Stimulated activated CD4-positive, alpha-beta T cell treated with anti-CD3 and anti-CD28 coated beads, Interleukin-2, amount 100 ng/mL, for 48 hours (primary cell): ENCODE measurements at places on chromosomes 4 and X.

- DNase-seq, result peak; percentile 33
These were observed 3.5 kb upstream of the VMA21 start for GRCh38 chrX:151393514-151393913.

- DNase-seq, result no peak
These were observed 10.0 kb upstream of the CDKL5 start for GRCh38 chrX:18415386-18415785.

GRCh38 chr4:82560853-82561785 is 669 bp downstream of the TMEM150C start:
- DNase-seq, result no peak

DNA sequence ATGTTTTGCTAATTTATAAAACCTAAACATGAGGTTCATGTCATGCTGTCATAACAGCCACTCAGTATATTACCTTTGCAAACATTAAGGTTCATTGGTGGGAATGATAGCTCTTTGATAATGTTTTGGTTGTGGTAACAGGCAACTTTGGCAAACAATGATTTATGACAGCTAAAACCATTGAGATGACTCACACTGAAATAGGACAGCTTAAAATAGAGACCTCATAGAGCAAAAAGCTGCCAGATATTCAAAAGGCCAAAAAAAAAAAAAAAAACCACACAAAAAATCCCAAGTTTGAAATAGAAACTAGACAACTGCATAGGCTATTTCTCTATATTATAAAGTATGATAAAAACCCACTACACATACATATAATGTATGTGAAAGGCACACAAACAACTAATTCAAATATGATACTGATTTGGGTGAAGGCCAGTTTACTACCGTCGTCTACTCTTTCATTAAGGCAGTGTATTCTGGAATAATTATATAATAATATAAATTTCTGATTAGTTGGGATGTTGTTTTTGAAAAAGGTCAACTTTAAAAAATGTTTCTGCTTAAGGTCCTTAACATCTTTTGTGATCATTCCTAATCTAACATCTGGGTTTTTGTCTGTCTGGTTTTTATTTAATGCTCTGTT is 646.0 kb upstream of the PITX2 start:
- DNase-seq, result no peak

- DNase-seq, result no peak
These were observed 5.8 kb downstream of the BMP2K start for GRCh38 chr4:78781924-78782323.

DNA sequence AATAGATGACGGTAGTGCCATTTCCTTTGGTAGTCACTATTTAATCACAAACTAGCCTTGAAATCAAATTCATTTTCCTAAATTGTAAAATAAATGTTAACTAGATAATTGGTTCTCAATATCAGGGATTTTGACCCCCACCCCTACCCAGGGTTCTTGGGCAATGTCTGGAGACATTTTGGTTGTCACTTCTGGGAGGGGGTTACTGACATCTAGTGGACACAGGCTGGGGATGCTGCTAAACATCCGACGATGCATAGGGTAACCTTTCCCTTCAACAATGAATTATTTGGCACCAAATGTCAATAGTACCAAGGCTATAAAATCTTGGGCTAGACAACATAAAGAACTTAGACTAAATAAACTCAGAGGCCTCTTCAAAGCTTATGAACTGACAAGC is 285.8 kb upstream of the TRPC5 start:
- no peak for DNase-seq

DNA sequence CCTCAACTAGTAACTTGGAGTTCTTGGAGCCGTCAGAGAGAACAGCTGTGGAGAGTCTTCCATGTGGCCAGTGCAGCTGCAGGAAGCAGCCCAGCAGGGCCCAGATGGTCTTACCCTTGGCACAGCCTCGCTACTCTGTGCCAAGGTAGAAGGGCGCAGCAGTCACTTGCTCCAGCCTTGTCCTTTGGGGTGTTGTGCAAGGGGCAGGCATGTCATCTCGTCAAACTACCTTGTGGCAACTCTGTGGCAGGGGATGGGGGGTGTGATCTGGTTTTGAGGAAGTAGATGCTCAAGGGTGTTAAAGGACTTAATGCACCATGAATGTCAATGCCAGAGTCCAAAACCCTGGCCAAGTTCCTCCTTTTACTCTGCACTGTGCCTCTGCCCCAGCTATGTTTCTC is 34.2 kb upstream of the TBC1D14 start:
- DNase-seq, result no peak

DNA sequence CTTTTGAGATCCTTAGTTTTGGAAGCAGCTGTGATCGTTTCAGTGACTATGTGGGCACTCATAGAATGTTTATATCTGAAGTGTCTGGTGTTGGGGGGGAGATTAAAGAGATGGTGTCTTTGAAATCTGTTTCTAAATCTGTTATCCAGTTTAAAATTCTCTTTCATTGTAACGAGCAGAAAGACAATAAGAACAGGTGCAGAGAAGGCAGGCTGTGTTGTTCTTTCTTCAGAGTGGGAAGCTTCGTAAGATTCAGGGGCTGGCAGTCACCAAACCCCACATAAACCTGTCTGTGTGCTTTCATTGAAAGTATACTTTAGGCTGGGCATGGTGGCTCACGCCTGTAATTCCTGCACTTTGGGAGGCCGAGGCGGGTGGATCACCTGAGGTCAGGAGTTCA is 16.3 kb upstream of the DHRSX start:
- no peak for DNase-seq

- no peak for DNase-seq
These were observed 7.4 kb downstream of the LPAR4 start for GRCh38 chrX:78754917-78755316.
